Neuronal stem cell (in vitro differentiated cells): ENCODE measurements at places on chromosomes 1 and 21.

DNA sequence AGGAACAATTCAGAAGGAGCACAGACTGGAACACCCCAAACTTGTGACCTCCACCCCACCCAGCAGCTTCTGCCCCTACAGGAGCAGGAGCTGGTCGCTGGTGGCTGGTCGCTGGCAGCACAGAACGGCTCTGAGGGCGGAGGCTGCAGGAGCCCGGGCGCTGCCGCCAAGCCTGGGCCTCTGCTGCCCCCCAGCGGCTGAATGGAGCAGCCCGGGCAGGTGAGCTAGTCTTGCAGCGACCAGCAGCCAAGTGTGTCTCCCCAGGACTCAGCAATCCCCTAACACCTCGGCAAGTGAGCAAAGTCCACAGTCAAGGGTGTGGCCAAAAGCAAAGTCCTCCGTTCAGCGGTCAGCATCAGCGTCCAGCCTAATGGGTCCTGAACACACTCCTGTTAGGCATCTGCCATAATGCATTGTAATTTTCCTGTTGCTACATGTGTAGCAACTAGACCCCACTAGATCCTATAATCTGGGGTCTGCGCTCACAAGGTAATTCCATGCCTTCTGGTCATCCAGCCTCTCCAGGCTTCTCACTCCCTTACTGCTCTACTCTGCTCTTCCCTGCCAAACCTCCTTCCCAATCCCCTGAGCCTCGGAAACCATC, 12.1 kb upstream of the GJB5 start:
- no peaks in the 10 kb centered on the region for H3K4me1 ChIP-seq
- peak; percentile 71 for DNase-seq
- no peaks in the 10 kb centered on the region for H3K36me3 ChIP-seq
- H3K27ac ChIP-seq, result no peak overlapping the region

DNA sequence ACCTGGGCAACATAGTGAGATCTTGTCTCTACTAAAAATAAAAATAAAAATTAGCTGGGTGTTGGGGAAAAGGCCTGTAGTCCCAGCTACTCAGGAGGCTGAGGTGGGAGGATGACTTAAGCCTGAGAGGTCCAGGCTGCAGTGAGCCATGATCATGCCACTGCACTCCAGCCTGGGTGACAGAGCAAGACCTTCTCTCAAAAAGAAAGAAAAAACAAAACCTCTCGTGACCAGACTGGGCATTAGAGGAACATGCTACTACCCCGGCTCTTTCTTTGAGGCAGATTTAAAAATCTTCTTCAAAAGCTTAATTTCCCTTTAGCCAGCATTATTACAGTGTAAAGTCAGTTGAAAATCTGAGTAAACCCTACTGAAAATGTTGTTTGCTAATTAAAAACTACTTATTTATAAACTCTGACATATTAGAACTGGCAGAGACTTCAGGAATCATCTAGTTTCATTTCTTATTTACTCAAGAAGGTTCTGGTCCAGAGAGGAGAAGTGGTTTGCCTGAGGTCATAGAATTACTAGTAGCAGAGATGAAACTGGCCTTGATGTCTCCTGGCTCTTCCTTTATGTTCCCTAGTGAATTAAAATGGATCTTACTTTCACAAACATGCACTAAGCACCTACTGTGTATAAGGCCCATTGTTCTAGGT, 11.6 kb upstream of the ELAVL4 start:
- H3K4me1 ChIP-seq, result no peaks in the 10 kb centered on the region
- H3K4me3 ChIP-seq, result no peak overlapping the region
- H3K27me3 ChIP-seq, result no peaks in the 10 kb centered on the region
- H3K36me3 ChIP-seq, result no peaks in the 10 kb centered on the region

DNA sequence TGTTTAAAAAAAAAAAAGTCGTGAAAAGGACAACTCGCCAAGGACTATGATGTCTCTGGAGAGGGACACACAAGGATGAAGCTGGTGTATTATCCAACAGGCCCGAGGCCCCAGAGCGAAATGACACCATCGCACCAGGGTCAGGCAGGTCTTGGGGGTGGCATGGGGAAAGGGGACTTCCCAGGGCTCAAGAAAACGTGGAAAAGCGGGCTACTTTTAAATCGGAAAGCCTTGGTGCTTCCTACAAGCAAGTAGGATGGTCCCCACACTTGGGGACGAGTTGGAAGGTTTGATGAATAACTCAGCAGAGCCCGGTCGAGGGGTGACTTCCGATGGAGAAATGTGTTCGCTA, 505 bp upstream of the GNPAT start:
- DNase-seq, result no peak
- H3K4me3 ChIP-seq, result peak overlapping the region; percentile 94
- no peak overlapping the region for H3K27ac ChIP-seq

- no peaks in the 10 kb centered on the region for H3K36me3 ChIP-seq
- peaks cover 8% of the 10 kb centered on the region for H3K4me1 ChIP-seq
- no peak overlapping the region for H3K27ac ChIP-seq
- peak overlapping the region; percentile 96 for H3K4me3 ChIP-seq
- H3K27me3 ChIP-seq, result no peaks in the 10 kb centered on the region
Observed at GRCh38 chr1:231625975-231626534, 535 bp upstream of the DISC1 start.

- no peaks in the 10 kb centered on the region for H3K36me3 ChIP-seq
- H3K27ac ChIP-seq, result no peak overlapping the region
- no peak overlapping the region for H3K4me3 ChIP-seq
- no peaks in the 10 kb centered on the region for H3K27me3 ChIP-seq
- no peaks in the 10 kb centered on the region for H3K4me1 ChIP-seq
Observed at GRCh38 chr1:93313026-93313425, 32.7 kb upstream of the DR1 start.

GRCh38 chr1:170545476-170545875, 13.5 kb downstream of the GORAB start:
- H3K27me3 ChIP-seq, result no peaks in the 10 kb centered on the region
- no peak overlapping the region for H3K27ac ChIP-seq
- H3K4me3 ChIP-seq, result no peak overlapping the region
- no peaks in the 10 kb centered on the region for H3K4me1 ChIP-seq

GRCh38 chr1:167594822-167595221, 35.2 kb upstream of the RCSD1 start:
- H3K4me3 ChIP-seq, result no peak overlapping the region
- peaks cover 5% of the 10 kb centered on the region for H3K27me3 ChIP-seq
- DNase-seq, result no peak

DNA sequence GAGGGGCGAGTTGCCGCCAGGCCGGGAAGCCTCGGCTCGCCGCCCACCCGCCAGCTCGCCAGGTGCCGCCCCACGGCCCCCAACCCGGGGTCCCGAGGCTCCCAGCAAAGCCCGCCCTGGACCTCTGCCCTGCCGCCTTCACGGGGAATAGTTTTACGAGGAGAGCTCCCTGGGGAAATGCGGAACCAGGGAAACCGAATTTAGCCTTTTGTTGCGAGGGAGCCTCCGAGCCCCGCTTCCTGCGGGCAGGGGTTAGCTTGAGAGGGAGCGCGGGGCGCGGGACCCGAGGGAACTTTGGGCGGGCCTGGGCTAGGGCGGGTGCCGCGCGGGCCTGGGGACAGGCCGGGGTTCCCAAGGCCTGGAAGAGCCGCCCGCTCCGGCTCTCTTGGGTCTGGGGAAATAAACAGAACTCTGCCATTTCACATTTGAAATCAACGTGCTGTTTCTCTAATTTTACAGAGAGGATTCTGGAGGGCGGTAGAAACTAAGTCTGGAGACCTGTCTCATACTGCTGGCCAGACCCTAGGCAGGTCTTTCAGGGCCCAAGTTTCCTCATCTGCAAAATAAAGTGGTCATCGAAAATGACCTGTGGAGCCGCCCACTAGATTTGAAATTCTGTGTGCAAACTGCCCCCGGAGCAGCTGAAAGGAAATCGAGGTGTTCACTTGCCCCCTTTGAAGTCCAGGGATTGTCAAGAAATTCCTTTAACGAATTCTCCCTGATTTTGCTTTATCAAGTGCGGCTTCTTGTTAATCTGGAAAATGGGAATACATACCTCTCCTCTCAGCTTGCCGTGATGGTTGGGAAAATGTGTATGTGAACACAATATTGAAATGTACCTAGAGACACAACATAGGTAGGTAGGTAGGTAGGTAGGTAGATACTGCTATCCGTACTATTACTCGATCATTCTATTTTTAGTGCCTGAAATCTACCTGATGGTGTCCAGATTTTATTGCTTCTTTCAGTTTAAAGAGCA, 749 bp upstream of the GLUL start:
- peaks cover 15% of the 10 kb centered on the region for H3K36me3 ChIP-seq
- H3K4me3 ChIP-seq, result peak overlapping the region; percentile 50
- H3K4me1 ChIP-seq, result peaks cover 9% of the 10 kb centered on the region
- peak overlapping the region; percentile 77 for H3K27ac ChIP-seq
- DNase-seq, result no peak

DNA sequence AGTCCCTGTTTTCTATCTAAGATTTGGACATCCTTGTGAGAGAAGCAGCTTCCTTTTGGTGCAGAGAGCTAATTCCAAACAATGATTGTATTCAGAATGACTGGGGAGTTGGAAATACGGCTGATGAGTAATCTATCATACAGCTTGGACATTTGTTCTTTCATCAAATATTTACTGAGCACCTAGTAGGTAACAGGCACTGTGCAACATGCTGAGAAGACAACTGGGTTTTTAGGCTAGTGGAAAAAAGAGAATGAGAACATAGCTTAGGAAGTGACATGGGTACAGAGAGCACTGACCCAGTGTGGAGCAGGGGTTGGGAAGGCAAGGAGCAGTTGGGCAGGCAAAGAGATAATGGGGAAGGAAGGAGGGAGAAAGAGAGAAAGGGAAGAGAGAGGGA, 87.5 kb downstream of the TBX19 start:
- no peaks in the 10 kb centered on the region for H3K27me3 ChIP-seq
- no peak overlapping the region for H3K4me3 ChIP-seq
- no peak for DNase-seq
- no peaks in the 10 kb centered on the region for H3K36me3 ChIP-seq
- no peak overlapping the region for H3K27ac ChIP-seq

GRCh38 chr1:74314438-74314837, 79.3 kb downstream of the TNNI3K start:
- H3K4me3 ChIP-seq, result no peak overlapping the region
- peaks cover 2% of the 10 kb centered on the region for H3K4me1 ChIP-seq
- no peaks in the 10 kb centered on the region for H3K27me3 ChIP-seq
- DNase-seq, result no peak
- H3K36me3 ChIP-seq, result no peaks in the 10 kb centered on the region
- H3K27ac ChIP-seq, result no peak overlapping the region

DNA sequence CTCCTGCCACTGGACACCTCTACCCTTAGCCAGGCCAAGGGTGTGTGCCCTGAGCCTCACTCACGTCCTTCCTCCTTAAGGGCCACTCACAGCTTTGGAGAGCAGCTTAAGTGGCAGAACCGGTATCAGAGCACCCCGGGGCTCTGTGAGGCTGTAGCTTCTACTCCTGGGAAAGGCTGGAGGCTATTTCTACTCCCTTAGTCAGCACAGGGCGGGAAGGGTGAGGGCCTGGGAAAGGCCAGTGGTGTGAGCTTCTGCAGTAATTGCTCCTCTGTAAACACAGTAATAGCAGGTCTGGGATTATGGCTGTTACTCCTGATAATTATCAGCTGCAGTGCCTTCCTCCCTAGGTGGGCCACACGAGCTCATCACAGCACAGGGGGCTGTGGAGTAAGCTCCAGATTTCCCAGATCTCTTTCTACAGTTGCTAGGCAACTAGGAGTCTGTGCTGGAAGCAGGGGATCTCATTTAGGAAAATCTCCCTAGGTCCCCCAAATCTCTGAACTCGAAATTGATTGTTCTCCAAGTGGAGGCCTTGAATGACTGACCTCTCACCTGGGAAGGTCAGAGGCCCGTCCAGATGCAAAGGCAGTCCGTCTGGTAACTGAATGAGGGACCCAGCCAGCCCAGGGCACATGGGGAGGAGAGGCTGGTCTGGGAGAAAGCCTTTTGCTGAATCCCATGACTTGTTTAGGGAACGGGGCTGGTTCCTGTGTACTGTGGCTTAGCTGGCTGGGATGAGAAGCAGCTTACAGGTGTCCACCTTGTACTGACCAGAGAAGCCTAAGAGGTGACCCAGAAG, 29.3 kb downstream of the IER5 start:
- H3K4me3 ChIP-seq, result no peak overlapping the region
- H3K27ac ChIP-seq, result peak overlapping the region; percentile 2
- peaks cover 26% of the 10 kb centered on the region for H3K4me1 ChIP-seq
- peaks cover 16% of the 10 kb centered on the region for H3K27me3 ChIP-seq
- H3K36me3 ChIP-seq, result no peaks in the 10 kb centered on the region
- DNase-seq, result no peak

DNA sequence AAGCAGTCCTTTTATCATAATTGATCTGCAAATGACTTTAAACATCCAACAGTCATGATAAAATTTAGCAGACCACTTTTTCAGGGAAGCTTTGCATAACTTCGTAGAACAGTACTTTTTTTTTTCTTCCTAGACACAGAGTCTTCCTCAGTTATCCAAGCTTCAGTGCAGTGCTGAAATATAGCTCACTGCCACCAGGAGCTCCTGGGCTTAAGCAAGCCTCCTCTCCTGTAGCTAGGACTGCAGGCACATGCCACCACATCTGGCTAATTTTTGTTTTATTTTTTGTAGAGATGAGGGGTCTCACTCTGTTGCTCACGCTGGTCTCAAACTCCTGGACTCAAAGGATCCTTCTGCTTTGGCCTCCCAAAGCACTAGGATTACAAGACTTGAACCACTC, 3.8 kb downstream of the F13B start:
- H3K4me3 ChIP-seq, result no peak overlapping the region
- no peak overlapping the region for H3K27ac ChIP-seq
- no peak for DNase-seq
- H3K4me1 ChIP-seq, result no peaks in the 10 kb centered on the region
- no peaks in the 10 kb centered on the region for H3K27me3 ChIP-seq

GRCh38 chr1:168260393-168260792, 20.3 kb upstream of the TBX19 start:
- H3K4me1 ChIP-seq, result no peaks in the 10 kb centered on the region
- no peaks in the 10 kb centered on the region for H3K27me3 ChIP-seq
- no peak overlapping the region for H3K4me3 ChIP-seq
- DNase-seq, result no peak
- H3K36me3 ChIP-seq, result peaks cover 2% of the 10 kb centered on the region
- H3K27ac ChIP-seq, result no peak overlapping the region

GRCh38 chr1:180994262-180994661, 28.4 kb downstream of the STX6 start:
- no peaks in the 10 kb centered on the region for H3K4me1 ChIP-seq
- H3K4me3 ChIP-seq, result no peak overlapping the region
- H3K36me3 ChIP-seq, result peaks cover 92% of the 10 kb centered on the region
- DNase-seq, result no peak
- H3K27ac ChIP-seq, result no peak overlapping the region
- no peaks in the 10 kb centered on the region for H3K27me3 ChIP-seq

GRCh38 chr1:61124696-61125095, 42.3 kb downstream of the NFIA start:
- H3K27ac ChIP-seq, result no peak overlapping the region
- no peaks in the 10 kb centered on the region for H3K4me1 ChIP-seq
- DNase-seq, result no peak
- no peak overlapping the region for H3K4me3 ChIP-seq

GRCh38 chr21:38082936-38083485, 166.8 kb upstream of the KCNJ6 start:
- H3K4me1 ChIP-seq, result no peaks in the 10 kb centered on the region
- H3K27ac ChIP-seq, result no peak overlapping the region
- H3K36me3 ChIP-seq, result no peaks in the 10 kb centered on the region
- DNase-seq, result no peak
